ENCODE measurements at places on chromosomes 6 and 20.

- no peak for DNase-seq
Observed at GRCh38 chr20:10318291-10319024, 99.8 kb downstream of the SNAP25 start.

GRCh38 chr6:160396292-160396691 lies 48.1 kb downstream of the SLC22A3 start:
- no peak for DNase-seq

GRCh38 chr6:51396583-51396982 lies 577.9 kb downstream of the TFAP2B start:
- no peak for DNase-seq

GRCh38 chr6:21158873-21159272 lies 434.7 kb upstream of the SOX4 start:
- DNase-seq = no peak

DNA sequence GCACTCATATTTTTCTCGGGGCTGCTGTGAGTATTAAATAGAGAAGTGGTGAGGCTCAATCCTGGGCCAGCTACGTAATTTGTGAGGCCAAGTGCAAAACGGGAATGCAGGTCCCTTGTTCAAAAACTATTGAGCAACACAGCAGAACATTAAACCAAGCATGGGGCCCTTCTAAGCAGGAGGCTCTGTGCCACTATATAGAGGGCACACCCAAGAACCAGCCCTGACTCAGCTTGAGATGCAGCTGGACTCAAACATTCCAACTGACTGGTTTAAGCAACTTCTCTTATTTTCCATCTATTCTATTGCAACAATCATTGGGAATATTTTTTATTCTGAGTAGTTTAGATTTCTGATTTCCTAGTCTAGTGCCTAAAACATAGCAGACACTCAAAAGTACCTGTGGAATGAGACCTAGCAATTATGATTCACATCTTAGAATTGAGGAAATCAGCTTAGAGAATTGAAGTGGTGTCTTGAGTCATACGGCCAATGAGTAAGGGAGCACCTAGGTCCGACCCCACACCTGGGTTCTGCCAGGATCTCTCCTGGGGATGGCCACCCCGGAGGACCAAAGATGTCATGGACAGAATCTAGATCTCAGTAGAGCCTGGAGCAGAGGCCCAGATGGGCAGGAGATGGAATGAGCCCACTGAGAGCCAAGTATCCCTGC lies 1.3 kb downstream of the SIRPB2 start:
- DNase-seq = no peak

- DNase-seq = no peak
Observed at GRCh38 chr6:145948328-145948727, 15.8 kb downstream of the SHPRH start.

DNA sequence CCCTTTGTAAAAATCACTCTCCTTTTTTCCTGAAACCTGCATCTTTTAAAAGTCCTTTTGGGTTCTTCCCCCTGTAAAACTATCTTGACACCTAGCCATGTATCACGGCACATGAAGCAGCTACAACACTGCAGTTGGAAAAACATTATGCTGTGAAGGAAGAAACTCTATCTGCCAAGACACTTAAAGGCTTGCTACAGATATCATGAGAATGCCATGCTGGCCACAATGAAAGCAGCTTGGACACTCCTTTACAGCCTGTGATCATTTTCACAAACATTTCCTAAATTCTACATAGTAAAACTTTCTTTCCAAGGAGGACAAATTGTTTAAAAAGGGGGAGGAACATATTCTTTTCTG lies 31.8 kb downstream of the CNKSR3 start:
- DNase-seq = no peak

- DNase-seq = no peak
Observed at GRCh38 chr6:17744019-17744756, 37.5 kb upstream of the NUP153 start.

- no peak for DNase-seq
Observed at GRCh38 chr6:85163156-85164080, 286.5 kb upstream of the NT5E start.

- DNase-seq = no peak
Observed at GRCh38 chr6:36813526-36813925, 25.7 kb downstream of the CPNE5 start.

DNA sequence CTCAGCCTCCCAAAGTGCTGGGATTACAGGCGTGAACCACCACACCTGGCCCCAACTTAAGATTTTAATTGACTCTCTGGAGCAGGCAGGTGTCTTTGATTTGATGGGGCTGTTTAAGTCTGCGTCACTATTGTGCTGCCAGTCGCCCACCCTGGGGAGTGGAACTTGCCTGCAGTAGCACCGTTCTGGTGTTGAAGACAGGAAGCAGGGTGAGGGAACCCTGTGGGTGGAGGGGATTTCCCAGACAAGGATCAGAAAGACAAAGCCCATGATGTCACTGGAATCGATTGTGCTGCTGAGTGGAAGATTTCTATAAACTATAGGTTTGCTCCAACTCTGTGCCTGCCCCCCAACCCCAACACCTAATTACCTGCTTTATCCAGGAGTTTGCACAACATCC lies 11.0 kb downstream of the ALDH8A1 start:
- DNase-seq = peak; percentile 72

DNA sequence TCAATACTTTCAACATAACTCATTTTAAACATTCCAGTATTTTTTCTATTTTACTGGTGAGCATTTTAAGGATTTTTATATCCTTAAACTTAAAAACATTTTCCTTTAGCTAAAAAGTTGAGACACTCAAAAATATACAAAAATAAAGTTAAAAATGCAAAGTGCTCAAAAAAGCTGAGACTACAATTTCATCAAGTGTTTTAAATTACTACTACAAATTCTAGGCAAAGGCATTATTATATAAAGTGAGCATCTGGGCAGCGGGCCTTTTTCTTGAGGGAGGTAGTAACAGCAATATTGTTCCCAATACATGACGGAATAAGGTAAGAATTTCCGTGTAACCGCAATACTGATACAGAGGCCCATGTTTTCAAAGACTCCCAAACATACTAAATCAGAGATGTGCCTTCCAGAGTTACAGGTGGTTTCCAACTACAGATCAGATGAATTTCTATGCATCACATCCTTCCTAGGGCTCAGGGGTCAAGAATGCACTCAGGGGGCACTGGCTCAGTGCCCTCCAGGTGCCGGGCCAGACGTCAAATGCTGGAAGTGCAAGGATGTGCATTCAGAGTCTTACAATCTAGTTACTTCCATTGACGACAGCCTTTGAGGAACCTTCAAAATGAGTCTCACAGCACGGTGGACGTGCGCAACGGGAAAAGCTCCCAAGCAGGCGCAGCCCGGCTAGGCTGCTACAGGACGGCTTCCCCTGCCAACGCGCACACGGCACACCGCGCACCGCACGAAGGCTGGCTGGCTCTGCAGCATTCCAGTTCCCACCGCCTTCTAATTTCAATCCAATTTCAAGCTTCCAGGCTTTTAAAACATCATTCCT lies 1.7 kb downstream of the PHF10 start:
- DNase-seq = peak; percentile 26

DNA sequence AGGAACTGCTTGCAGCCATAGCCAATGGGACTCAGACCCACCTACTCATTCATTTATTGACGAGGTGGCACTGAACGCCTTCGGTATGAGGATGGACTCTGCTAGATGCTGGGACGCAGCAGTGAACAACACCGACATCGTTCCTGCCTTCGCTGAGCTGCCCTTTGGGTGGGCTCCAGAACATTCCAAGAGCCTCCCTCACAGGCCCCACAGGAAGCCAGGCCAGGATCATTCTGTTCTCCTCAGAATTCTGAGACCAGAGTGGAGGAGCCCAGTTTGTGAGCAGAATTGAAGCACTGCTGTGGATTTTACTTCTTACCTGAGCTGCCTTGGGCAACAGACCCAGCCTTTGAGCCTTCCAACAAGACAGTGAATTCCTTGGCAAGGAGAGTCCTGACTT lies 82.1 kb downstream of the KCNB1 start:
- no peak for DNase-seq

GRCh38 chr20:63320616-63321147 lies 27.7 kb downstream of the COL20A1 start:
- DNase-seq = no peak

GRCh38 chr20:3933218-3933617 lies 44.0 kb downstream of the PANK2 start:
- DNase-seq = no peak

- no peak for DNase-seq
Observed at GRCh38 chr20:53195876-53196610, 223.9 kb downstream of the TSHZ2 start.

- no peak for DNase-seq
Observed at GRCh38 chr6:154466139-154466538, 44.3 kb downstream of the CNKSR3 start.

DNA sequence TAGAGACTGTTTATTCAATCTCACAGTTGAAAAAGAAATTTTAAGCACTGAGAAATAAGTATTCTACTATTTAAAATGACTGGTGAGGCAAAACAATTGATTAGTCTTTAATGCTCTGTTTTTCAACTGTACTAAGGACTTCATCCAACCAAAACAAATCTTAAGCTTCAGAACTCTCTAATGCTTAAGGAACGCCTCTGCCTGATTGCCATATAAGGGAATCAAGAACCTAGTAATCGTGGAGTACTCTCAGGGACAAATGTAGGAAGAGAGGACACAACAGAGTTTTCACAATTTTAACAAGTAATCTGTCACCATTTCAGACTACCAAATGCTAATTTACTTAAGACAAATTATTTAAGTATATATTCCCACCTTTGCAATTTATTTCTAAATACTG lies 16.1 kb downstream of the FBXO30 start:
- DNase-seq = no peak

- no peak for DNase-seq
Observed at GRCh38 chr6:45423824-45424450, 46.2 kb upstream of the SUPT3H start.

Measured in stimulated activated CD4-positive, alpha-beta T cell treated with anti-CD3 and anti-CD28 coated beads, TNF-alpha, amount 100 ng/mL, for 24 hours (primary cell).